Caco-2 (cell line): ENCODE measurements at places on chromosomes 4 and X. TPM values are rescaled to one million over a fixed set of nuclear protein-coding genes. Genes with fewer than 3 reads are reported as not detected.

DNA sequence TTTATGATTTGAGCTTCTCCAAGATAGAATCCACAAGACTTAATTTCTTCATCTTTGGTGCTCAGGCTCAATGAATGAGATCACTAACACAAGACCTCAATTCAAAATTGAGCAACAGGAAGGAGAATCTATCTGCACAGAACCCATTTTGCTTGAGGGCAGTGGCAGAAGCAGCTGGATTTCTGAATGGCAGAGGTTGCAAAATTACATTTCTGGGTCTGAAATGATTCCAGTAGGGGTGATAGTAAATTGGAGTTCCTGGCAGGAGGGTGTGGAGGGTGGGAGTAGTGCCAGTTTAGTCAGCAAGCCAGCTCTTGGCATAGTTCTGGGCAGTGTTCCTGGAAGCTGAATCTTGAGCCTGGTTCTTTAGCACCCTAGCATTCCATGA is 281.1 kb downstream of the SLC7A11 start:
- no peak overlapping the region for H3K27ac ChIP-seq
- no peak for DNase-seq
- no peaks in the 10 kb centered on the region for H3K4me1 ChIP-seq
- H3K27me3 ChIP-seq: no peaks in the 10 kb centered on the region

- H3K36me3 ChIP-seq: no peaks in the 10 kb centered on the region
- no peak overlapping the region for H3K27ac ChIP-seq
- no peaks in the 10 kb centered on the region for H3K4me1 ChIP-seq
- H3K4me3 ChIP-seq: no peak overlapping the region
- DNase-seq: no peak
These were observed 8.2 kb upstream of the PPP2R2C start for GRCh38 chr4:6480534-6481088.

DNA sequence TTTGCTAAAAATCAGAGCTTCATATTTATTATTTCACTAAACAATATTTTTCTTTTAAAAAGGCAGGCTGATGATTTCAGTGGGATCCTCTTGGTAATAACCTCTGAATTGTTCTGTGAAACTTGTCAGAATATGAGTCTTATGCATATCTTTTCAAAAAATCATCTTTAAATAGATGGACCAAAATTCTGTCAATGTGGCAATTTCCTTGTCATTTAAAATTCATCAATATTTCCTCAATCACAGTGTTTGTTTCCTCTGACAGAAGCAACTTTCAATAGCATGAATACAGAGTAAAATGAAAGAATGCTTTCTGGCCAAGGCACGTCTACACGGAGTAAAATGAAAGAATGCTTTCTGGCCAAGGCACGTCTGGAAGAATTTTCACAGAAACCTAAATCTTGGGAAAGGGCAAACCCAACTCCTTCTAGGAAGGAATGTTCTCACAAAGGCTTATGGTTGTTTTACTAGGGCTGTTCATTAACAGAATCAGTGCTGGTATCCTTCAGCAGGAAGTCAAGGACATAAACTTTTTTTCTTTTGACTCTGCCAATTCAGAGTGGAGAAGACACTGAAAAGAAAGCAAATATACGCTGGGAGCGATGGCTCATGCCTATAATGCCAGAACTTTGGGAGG is 99.0 kb upstream of the GPR34 start:
- H3K36me3 ChIP-seq: no peaks in the 10 kb centered on the region
- peak; percentile 18 for DNase-seq
- H3K4me1 ChIP-seq: no peaks in the 10 kb centered on the region
- H3K27me3 ChIP-seq: no peaks in the 10 kb centered on the region
- H3K27ac ChIP-seq: no peak overlapping the region
- H3K4me3 ChIP-seq: no peak overlapping the region

GRCh38 chr4:71126719-71127118 is 133.3 kb downstream of the DCK start:
- peaks cover 9% of the 10 kb centered on the region; the same call in 1 of the 2 replicates for H3K4me1 ChIP-seq
- no peak overlapping the region for H3K4me3 ChIP-seq
- no peaks in the 10 kb centered on the region for H3K36me3 ChIP-seq

DNA sequence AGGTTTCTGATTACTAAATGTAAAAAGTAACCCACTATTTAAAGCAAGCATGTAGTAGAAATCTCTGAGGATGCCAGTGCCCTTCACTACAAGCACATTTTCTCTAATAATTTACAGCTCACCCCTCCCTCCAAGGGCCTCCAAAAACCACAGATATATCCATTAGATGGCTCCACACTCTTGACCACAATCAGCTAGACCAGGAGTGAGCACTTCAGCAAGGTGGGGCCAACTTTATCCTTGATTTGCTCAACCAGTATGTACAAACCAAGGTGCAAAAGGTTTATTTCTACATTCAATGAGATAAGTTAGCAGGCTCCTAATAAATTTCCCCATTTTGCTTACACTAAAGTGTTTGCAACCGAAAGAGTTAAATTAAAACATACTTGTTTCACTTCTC is 35.8 kb downstream of the RFC1 start:
- peaks cover 13% of the 10 kb centered on the region for H3K4me1 ChIP-seq
- DNase-seq: no peak
- no peaks in the 10 kb centered on the region for H3K27me3 ChIP-seq
- no peaks in the 10 kb centered on the region; the same call in 1 of the 2 replicates for H3K36me3 ChIP-seq
- no peak overlapping the region for H3K4me3 ChIP-seq
- no peak overlapping the region for H3K27ac ChIP-seq

DNA sequence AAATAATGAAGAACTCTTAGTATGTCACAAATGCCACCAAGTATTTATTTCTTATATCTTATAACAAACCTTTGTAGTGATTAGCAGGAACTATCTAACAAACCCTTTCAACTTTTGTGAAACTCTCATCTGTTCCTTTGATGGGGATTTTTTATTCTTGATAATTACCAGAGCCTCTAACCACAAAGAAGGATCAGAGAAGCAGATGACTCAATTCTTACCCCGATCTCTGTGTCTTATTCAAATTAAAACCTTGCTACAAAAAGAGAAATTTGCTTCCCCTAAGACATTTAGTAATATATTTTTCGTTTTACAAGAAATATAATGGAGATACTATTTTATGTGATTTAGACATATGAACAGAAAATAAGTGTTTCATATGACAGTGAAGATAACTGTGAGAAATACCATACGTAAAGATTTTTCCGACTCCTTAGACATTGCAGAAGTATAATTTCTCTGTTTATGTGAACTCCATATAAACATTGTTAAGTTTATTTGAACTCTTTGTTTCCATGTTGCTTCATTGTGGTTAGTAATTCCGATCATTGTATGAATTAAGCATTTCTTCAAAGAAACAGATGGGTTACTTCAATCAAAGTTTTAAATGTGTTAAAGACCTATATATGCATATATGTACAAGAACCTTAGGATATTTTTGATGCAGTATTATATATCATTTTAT is 205.4 kb downstream of the CFAP299 start:
- no peaks in the 10 kb centered on the region; the same call in 1 of the 2 replicates for H3K27me3 ChIP-seq
- no peaks in the 10 kb centered on the region for H3K36me3 ChIP-seq
- no peak overlapping the region for H3K27ac ChIP-seq
- no peak for DNase-seq
- no peaks in the 10 kb centered on the region for H3K4me1 ChIP-seq

GRCh38 chr4:24736066-24736465 is 59.3 kb upstream of the SOD3 start:
- no peak overlapping the region for H3K4me3 ChIP-seq
- H3K27ac ChIP-seq: no peak overlapping the region
- H3K27me3 ChIP-seq: no peaks in the 10 kb centered on the region

DNA sequence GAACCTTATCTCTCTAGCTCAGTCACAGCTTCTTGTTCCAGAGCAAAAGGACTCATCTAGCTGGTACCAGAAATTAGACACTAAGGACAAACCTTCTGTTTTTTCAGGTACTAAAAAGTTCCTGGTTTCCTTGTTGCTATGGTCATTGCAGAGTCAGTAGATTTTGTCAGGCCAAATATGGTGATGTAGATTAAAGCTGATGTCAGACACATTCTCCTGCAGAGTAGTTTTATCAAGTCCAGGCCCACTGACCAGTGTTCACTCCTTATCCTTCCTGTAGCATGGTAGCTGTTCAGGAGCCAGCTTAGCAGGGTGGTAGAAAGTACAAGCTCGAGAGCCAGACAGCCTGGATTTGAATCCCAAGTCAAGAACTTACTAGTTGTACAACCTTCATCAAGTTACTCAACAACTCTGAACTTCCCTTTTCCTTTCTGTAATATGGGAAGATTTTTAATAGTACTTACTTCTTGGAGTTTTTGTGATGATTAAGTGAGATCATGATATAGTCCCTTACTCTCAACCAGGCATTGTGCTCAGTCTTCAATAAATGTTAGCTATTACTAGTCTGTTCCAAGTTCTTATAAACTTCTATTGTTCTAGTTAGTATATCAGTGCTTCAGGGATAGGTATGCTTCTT is 17.9 kb downstream of the OCRL start:
- no peaks in the 10 kb centered on the region for H3K27me3 ChIP-seq
- no peak overlapping the region for H3K4me3 ChIP-seq

DNA sequence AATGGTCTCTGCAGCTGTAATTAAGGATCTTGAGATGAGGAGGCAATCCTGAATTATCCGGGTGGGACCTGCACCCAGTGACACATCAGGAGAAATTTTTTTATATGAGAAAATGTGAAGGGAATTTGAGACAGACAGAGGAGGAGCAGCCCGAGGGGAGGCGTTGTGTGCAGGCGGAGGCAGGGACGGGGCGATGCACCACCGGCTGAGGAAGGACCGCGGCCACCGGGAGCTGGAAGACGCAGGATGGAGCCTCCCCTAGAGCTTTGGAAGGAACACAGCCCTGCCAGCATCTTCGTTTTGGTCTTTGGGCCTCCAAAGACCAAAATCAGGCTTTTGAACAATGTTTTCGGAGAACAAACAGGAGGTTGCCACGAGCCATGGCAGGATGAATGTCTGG is 85.0 kb upstream of the ADRA2C start:
- H3K4me3 ChIP-seq: no peak overlapping the region
- no peak for DNase-seq
- H3K27ac ChIP-seq: no peak overlapping the region
- no peaks in the 10 kb centered on the region for H3K27me3 ChIP-seq
- no peaks in the 10 kb centered on the region for H3K4me1 ChIP-seq

GRCh38 chr4:17336986-17337385 is 174.9 kb downstream of the QDPR start:
- H3K27ac ChIP-seq: no peak overlapping the region
- no peaks in the 10 kb centered on the region for H3K36me3 ChIP-seq
- DNase-seq: no peak
- H3K4me1 ChIP-seq: no peaks in the 10 kb centered on the region
- H3K27me3 ChIP-seq: no peaks in the 10 kb centered on the region

- no peak overlapping the region for H3K27ac ChIP-seq
- no peak overlapping the region for H3K4me3 ChIP-seq
- DNase-seq: no peak
- no peaks in the 10 kb centered on the region for H3K27me3 ChIP-seq
These were observed 78.1 kb upstream of the HPGD start for GRCh38 chr4:174600391-174600790.

DNA sequence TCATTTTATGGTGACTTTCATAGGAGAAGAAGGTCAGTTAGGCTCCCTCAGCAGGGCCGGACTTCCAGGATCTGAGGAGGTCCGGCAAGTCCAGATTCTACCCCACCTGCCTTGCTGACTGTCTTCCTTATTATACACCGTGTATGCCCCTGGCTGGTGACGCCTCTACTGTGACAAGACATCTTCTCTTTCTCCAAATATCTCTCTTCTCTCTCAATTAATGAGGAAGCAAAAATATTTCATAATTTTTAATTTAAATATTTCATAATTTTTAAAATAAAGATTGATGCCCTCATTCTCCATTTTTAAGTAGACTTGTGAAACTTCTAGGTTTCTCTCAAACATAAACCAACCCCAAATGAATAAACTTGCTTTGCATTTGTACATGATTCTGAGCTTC is 202.5 kb downstream of the NSUN7 start:
- 0 out of 2 replicates have a peak, but pooled peaks cover 1% of the 10 kb centered on the region for H3K36me3 ChIP-seq
- no peak for DNase-seq
- H3K27ac ChIP-seq: no peak overlapping the region
- no peak overlapping the region for H3K4me3 ChIP-seq
- no peaks in the 10 kb centered on the region for H3K4me1 ChIP-seq
- H3K27me3 ChIP-seq: no peaks in the 10 kb centered on the region

DNA sequence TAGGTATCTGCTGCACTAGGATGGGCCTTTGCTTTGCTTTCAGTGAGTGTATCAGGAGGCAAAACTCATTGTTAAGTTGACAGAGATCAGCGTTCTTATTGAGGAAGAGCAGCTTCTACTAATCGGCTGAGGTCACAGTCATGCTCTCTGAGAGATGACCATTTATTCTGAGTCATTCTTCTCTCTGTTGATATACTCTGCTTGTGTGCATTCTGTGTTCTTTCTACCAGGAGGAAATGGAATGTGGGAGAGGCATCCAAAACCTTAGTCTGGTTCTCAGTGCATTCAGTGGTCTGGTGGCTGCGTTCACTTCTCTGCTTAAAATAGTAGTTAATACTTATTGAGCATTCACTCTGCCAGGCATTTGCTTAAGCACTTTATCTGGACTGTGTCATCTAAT is 66.2 kb downstream of the RRAGB start:
- no peaks in the 10 kb centered on the region for H3K4me1 ChIP-seq
- no peak overlapping the region for H3K27ac ChIP-seq
- H3K27me3 ChIP-seq: no peaks in the 10 kb centered on the region
- no peak for DNase-seq
- no peak overlapping the region for H3K4me3 ChIP-seq

- H3K36me3 ChIP-seq: no peaks in the 10 kb centered on the region
- no peak overlapping the region for H3K4me3 ChIP-seq
- no peaks in the 10 kb centered on the region for H3K27me3 ChIP-seq
- DNase-seq: no peak
These were observed 23.0 kb downstream of the MAP7D3 start for GRCh38 chrX:136227948-136228838.

DNA sequence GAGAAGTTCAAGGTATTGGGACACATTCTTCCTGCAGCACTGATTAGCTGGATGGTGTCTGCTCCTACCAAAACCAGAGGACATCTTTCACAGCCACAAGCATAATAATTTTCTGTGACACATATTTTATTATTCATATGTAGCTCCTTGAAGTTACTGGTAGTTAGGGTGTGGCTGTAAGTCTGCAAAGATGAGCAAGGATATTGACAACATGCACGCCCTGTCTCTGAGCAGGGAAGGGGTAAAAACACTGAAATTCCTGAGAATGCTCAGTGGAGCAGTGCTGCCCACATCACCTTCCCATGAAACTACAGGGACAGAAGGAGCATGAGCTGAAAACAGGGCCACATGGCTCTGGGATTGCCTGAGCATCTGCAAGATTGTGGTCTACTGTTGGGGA is 38.9 kb downstream of the PARM1 start:
- H3K27me3 ChIP-seq: no peaks in the 10 kb centered on the region
- DNase-seq: no peak
- no peaks in the 10 kb centered on the region for H3K36me3 ChIP-seq
- H3K4me1 ChIP-seq: peaks cover 36% of the 10 kb centered on the region
- H3K4me3 ChIP-seq: no peak overlapping the region
- H3K27ac ChIP-seq: no peak overlapping the region

SHOX gene
- total RNA-seq: not detected in 2 replicates

EPGN gene
- total RNA-seq: not detected in 2 replicates

GRPEL1 gene
- total RNA-seq: 47.3 and 51.7 TPM in 2 replicates

QDPR gene
- 44.8 and 47.3 TPM in 2 replicates for total RNA-seq

TBX22 gene
- total RNA-seq: not detected in 2 replicates

RNF128 gene
- 42.0 and 42.4 TPM in 2 replicates for total RNA-seq

FRG2 gene
- 0.23 TPM in 1 of 2 replicates, not detected in the other for total RNA-seq

WDR45 gene
- total RNA-seq: 26.7 and 28.6 TPM in 2 replicates
